Stimulated activated CD4-positive, alpha-beta T cell treated with anti-CD3 and anti-CD28 coated beads, Interleukin-2, amount 100 ng/mL, for 48 hours (primary cell): ENCODE measurements at places on chromosomes 12 and 14.

DNA sequence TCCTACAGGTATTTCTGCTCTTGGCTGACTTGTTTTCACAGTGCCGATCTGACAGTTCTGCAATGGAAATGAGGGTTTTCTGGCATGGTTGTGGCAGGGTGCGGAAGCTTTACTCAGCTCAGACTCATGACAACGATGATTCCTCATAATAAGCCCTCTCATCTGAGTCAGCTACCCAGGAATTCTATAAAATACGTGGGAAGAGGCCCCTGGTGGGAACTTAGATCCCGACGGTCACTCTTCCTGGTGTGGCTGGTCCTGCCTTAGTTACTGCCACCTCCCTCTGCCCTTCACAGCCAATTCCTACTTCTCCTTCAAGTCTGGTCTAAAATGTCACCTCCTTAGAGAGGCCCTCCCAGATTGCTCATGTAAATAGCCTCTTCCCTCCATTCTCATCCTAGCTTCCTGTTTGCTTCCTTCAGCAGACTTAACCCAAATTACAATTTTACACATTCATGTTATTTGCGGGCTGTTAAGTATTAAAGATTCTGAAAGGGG is 104.2 kb upstream of the MAP1LC3B2 start:
- DNase-seq = no peak

DNA sequence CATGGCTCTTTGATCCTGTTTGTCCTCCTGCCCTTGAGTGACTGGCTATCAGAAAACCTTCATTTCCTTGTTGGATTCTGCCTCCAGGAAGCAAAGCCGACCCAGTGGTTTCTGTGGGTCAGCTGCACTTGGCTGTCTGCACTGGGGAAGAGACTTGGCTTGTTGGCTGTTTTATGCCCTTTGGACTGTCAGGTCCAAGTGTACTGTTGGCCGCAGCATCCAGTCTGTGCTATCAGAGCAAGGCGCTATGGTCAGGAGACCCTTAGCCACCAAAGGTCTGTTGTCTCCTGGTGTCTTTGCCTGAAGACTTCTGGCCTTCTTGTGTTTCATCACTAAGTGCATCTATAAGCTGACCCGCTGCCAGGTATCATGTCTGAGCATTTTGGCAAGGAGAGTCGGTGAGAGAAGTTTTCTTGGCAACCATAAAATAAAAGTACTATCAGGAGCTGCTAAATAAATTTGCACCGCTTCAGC is 177.4 kb upstream of the HIF1A start:
- no peak for DNase-seq

GRCh38 chr12:41189395-41190251 is 1.5 kb downstream of the PDZRN4 start:
- no peak for DNase-seq

DNA sequence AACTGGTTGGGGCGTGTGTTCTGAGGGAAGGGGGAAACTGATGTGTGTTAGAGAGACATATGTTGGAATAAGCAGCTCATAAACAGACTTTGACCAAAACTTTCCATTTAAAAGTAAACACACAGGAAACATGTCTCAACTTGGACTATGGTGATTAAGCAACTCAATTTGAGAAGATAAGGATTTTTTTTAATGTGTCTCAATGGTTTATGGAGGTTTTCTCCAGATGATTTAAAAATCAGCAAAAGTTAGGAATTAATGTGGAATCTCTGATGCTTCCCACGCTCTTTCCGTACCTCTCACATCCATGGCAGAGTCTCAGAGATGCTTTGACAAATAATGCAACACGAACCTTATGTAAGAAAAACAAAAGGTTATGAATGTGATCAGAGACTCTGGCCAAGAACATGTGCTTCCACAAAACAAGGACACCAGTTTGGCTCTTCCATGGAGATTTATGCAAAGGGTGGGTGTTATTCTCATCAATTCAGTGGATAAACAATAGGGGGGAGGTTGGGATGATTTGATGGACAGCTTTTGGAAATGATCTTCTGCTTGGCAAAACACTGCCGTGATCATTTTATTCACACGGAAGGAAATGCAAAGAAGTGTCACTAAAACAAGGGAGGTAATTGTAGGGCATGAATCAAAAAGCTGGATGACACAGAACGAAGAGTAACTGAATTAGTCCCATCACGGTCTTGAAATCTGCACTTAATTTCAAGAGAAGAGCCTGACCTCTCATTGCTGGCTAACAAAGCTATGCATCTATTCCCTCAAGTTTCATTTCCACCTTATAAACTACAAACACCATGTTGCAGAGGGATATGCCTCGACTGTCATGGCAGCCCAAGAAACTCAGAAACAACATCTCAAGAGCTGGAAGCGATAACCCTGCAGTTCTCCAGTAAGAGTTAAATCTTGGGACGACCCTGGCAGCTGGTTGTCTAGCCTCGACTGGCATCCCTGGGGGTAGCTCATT is 76.5 kb downstream of the FOXN3 start:
- no peak for DNase-seq

GRCh38 chr14:28777471-28778137 is 11.0 kb downstream of the FOXG1 start:
- no peak for DNase-seq

GRCh38 chr12:105084251-105085250 is at the start of gene ALDH1L2:
Gene ALDH1L2, minus strand, starts transcription at chr12:105084458. Its CDS starts 22 bp downstream, at chr12:105084436.
- DNase-seq = peak; percentile 58

GRCh38 chr14:31207287-31207754 is 272 bp downstream of the HECTD1 start:
- no peak for DNase-seq

DNA sequence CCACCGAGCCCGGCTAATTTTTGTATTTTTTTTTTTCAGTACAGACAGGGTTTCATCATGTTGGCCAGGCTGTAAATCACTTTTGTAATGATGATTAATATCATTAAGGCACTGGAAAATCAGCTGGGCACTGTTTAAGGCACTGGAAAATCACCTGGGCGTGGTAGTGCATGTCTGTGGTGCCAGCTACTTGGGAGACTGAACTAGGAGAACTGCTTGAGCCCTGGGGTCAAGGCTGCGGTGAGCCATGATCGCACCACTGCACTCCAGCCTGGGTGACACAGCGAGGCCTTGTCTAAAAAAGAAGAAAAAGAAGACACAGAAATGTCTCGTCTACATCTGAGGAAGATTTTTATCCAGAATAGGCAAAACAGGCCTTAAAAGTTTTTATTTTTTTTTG is 12.7 kb downstream of the SLC11A2 start:
- DNase-seq = no peak

DNA sequence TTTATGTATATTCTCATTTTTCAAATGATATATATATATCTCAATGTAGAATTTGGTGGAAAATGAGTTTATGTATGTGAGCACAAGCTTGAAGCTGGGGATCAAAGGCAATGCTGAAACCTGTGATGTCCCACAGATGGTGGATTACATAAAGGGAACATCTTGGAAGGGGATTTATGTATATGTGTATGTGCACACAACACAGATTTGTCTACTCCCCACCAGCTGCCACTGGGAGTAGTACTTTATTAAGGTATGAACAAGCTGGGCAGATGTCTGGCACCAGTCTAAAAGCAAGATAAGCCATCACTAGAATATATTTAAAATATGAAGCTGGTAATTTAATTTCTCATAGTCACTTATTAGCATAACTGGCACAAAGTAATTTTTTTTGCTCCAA is 895.6 kb downstream of the SLC6A15 start:
- DNase-seq = no peak

- no peak for DNase-seq
Measured at GRCh38 chr12:132700212-132700822, 10.3 kb upstream of the PGAM5 start.

GRCh38 chr12:24900196-24900595 is 48.7 kb downstream of the BCAT1 start:
- no peak for DNase-seq
